ENCODE measurements at places on chromosomes 16 and 17.
A peak's percentile ranks its signal among the peaks of the same experiment; 100 is the strongest.

- DNase-seq, result no peak
Observed at GRCh38 chr17:63931981-63932561, at the start of gene CD79B. TSS of gene CD79B (minus strand) at chr17:63932331. CDS start at chr17:63932261, 70 bp downstream.

DNA sequence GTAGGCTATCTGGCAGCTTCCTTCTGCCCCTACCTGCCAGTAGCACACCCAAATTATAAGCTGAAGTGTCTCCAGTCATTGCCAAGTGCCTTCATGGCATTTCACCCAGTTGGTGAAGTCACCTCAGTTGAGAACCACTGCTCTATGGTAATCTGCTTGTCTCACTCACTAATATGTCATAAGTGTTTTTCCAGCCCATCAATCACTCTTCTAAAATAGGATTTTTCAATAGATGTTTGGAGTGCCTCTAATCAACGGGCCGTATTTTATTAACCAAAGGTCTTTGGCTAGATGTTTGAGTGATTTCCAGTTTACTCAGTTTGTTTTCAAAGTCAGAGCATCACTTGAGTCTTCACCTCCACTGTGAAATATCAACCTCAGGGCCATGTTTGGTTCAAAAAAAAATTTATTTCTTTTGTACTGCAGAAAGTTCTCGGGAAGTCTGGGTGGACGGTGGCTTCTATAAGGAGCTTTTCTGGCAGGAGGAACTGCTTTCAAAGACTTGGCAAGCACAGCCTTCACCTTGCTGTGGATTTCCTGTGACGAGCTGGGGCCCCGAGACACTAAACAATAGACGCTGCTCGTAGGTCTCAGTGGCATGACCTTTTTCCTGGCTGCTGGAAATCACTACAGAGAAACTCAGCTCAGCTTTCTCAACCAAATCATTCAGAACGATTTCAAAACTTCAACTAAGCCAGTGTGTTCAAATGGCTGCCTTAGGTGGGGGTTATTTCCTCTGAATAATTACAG is 95.2 kb upstream of the FOXF1 start:
- DNase-seq, result no peak

GRCh38 chr16:785563-786535 is 2.3 kb downstream of the RPUSD1 start:
- DNase-seq, result peak; percentile 53

DNA sequence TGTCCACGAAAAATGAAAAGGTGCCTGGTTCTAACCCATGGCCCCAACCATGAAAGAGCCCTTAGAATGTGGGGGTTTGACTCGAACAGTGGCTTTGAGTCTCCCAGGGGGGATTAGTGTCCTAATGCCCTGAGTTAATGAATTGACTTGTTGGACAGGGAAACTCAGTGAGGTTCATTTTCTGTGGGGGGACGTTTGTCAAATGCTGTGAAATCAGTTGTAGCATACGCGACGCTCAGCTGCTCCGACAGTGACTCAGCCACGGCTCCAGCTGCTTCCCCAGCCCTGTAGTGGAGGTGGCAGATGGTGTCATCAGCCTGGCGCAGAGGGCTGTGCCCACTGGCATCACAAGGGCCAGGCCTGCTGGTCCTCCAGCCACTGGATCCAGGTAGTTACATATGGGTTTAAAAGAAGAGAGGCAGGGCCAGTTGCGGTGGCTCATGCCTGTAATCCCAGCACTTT is 3.9 kb upstream of the TMEM235 start:
- no peak for DNase-seq

GRCh38 chr16:8641671-8642070 is 20.2 kb downstream of the METTL22 start:
- DNase-seq, result no peak

DNA sequence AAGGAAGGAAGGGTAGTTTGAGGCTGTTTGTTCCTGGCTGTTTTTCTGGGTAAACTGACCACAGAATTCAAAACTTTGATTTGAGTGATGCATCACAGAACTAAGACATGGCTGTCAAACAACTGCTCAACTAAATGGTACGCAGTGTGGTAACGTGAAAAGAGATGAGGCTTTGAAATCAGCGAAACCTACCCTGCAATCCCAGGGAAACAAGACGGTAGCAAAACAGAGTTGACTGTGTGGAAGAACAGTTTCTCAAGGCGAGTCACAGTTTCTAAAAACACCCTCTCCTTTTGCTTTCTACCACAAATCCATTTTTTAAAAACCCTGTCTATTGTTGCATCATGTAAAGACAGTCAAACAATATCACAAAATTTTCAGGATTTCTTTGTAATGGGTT is 156.0 kb upstream of the MAF start:
- DNase-seq, result no peak

DNA sequence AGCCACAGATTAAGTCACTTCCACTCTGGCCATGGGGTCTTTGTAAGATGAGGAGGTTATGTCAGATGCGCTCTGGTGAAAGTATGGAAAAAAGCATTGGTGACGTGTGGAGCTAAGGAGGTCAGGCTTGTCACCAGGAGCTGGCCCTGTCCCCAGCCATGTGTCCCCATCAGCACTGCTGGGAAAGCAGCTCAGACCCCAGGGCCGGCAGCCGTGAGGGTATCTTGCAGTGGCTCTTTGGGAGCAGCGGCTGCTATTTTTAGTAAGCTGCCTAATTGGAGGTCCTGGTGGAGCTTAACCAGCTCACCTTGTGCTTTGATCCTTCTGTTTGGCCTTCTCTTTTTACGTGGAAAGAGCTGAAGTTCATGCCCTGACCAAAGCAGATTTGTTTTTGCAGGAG is 60.9 kb downstream of the MPRIP start:
- no peak for DNase-seq

DNA sequence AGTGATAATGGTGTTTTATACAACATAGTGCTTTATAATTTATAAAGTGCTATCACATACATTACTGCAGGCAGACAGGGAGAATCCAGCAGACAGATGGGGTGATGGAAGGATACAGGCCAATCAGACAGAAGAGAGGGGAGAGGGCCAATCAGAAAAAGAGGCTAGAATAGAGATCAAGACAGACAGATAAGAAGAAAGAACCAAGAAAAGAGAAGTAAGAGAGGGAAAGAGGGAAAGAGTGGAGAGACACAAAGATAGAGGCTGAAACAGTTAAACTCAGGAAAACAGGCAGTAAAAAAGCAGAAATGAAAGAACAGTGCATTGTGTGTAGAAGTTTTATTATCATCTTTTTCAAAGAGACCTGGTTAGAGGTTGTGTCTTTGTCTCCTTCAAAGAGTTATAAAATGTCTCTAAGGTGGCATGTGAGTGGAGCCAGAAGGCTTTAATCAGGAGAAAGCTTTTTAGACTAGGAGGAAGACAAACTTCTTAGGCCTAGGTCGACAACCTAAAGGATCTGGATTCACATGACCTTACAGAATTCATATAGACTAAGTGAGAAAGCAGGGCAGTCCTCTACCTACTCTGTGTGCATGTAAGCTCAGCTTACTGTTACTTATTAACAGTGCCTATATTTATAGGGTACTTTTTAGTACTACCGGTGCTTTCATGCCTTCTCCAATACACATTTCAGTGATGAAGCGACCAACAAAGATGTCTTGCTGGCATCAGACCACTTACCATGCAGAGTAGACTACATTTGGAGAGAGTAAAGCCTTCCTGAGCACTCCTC is 8.3 kb upstream of the CHD3 start:
- DNase-seq, result peak; percentile 77

DNA sequence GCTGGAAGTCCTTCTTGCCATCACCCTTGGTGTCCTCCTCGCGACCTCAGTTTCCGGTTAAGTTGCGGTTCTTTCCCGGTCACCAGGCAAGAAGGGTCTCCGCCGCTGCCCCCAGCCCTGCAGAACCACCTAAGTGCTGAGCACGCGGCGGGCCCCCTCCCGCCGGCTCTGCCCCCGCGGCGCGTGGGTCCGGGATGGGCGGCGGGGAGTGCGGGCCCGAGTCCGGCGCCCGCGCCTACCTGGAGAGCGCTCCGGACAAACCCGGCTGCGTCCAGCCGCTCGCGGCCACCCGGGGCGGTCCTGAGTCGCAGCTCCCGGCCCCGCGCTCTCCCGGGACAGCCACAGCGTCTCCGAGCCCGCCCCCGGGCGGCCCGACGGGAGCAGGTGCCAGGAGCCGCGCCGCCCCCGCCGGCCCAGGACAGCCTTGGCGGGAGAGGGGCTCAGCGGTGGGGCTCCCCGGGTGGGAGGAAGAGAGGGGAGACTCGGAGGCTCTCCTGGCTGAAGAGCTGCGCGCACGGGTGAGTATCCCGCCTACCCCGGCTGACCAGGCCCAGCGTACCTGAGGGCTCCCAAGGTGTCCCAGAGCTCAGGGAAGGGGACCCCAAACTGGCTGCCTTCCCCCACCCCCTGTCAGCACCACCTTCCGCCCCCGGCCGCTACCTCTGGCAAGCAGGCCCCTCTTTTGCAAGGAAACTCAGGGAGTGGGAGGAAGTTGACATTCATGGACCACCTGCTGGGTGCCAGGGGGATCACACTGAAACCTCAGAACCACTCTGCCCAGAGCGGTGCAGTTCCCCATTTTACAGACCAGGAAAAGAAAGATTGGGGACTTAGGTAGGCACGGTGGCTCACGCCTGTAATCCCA is 22.2 kb upstream of the C17orf113 start:
- no peak for DNase-seq
